ENCODE measurements at places on chromosomes 16 and 17.
A peak's percentile ranks its signal among the peaks of the same experiment; 100 is the strongest.

DNA sequence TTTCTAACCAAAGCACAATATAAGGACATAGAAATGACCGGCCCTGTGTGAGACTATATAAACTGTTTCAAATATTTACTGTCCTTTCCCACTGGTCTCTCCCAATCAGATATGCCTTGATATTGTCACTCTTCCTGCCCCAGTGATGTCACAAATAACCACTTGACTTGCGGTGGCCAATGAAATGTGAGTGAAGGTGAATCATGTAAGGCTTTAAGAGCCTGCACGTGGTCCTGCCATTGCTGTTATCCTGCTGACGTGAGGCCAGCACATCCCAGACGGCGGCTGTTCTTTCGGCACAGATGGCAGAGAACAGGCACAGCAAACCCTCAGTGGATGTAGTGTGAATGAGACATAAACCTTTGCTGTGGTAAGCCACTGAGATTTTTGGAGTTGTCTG lies 5.4 kb upstream of the KLHL11 start:
- DNase-seq = no peak

DNA sequence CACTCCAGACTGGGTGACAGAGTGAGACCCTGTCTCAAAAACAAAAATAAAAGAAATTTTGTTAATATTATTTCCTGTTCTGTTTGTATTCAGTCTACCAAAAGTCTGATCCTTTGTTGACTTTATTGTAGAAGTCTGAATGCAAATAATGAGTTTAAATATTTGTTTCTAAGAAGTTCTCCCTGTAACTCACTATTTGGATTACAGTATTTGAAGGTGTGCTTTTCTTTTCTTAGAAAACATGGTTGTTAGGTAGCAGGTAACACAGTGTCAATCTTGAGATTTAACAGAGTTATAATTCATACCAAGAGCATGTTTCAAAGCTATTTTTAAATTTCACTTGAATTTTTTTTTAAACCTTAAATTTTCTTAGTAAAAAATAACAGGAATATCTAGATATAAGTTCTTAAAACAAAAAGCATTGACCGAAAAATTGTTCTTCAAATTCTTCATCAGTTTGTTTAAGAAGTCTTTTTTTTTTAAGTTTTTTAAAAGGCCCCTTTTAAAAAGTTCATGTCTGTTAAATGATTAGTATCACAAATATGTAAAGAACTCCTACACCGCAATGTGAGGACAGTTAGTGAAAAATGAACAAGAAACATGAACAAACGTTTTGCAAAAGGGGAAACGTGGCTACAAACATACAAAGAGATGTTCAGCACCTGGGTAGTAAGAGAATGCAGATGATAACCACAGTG lies 35.0 kb downstream of the GAN start:
- no peak for DNase-seq

- no peak for DNase-seq
These were observed 592.5 kb upstream of the CA10 start for GRCh38 chr17:52751051-52751450.

GRCh38 chr17:32265192-32265923 lies at the start of gene RHBDL3:
RHBDL3 (plus strand) TSS chr17:32265832; CDS start chr17:32266190, 358 bp downstream.
- DNase-seq = peak; percentile 67

DNA sequence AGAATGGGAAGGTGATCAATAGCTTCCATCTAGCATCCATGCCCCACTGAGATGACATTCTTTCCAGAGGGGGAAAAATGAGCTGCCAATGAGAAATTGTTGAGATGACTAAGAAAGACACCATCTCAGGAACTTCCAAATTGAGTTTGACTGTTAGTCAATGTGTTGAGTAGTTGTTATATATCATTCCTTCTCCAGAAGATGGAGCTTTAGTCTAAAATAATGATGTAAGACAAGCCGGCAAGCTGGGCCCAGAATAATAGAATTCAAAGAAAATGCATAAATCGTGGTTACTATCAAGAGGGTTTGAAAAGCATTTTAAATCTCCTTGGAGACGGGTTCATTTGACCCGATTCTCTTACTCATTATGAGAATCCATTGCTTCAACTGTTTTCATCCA lies 71.0 kb upstream of the ATF7IP2 start:
- DNase-seq = no peak

GRCh38 chr17:48241131-48241591 lies 133.6 kb downstream of the SNX11 start:
- DNase-seq = peak; percentile 49

GRCh38 chr16:11211061-11211976 lies 44.7 kb downstream of the SOCS1 start:
- DNase-seq = no peak

GRCh38 chr17:37774504-37774903 lies 29.6 kb upstream of the HNF1B start:
- DNase-seq = no peak

DNA sequence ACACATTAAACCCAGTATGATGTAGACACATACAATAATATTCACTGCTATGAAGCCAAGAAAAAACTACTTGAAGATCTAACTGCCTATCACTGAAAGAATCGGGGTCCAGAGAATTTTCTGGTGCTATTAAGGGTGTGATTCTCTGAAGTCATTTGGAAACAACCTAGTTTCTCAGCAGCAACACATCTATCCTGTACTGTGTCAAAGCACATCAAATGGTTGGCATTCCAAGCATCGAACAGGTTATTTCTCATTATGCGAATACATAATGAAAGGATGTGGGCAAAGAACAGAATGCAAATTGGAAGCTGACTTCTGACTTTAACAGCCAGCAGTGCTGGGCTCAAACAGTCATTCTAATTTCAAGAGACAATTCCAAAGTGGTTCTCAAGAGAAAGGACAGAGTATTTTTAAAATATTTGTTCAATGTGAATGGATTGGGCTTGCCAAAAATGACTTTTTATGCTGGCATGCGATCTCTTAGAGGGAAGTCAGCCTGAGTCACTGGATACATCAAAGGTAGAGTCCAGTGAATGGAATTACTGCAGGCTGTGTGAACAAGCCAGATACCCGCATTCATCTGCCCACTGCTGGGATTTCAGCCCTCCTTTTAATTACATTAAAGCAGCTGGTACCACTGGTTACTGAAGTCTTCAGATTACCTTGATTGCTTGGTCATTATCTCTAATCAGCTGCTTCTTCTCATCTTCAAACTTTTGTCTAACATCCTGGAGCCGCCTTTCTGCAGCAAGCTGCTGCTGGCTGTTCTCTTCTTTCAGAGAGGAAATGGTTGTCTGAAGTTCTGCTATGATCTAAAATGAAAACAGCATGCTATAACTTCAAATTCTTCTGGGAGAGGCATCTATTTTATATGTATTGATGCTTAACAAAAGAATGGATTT lies 181.2 kb upstream of the AXIN2 start:
- DNase-seq = no peak

- no peak for DNase-seq
These were observed 36.0 kb downstream of the RNF157 start for GRCh38 chr17:76204277-76204676.

DNA sequence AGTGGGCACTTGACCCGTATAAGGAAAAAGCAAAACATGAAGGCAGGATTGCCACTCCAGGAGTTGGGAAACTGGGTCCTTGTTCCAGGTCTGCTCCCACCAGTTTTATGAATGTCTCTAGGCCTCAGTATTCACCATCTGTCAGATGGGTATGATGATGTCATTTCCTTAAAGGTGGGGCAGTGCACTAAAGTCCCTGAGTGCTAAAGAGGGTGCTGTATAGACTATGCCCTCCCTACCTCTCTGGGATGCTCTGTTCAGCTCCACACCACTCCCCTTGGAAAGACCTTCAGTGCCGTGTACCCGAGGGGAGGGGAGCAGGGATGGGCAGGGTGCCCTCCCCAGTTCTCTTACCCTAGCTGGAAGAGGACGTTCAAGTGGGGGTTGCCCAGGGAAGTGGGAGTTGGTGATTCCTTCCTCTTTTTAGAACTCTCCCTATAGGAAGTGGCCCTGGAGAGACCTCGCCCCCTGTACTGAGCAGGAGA lies 2.2 kb downstream of the LASP1 start:
- DNase-seq = no peak

DNA sequence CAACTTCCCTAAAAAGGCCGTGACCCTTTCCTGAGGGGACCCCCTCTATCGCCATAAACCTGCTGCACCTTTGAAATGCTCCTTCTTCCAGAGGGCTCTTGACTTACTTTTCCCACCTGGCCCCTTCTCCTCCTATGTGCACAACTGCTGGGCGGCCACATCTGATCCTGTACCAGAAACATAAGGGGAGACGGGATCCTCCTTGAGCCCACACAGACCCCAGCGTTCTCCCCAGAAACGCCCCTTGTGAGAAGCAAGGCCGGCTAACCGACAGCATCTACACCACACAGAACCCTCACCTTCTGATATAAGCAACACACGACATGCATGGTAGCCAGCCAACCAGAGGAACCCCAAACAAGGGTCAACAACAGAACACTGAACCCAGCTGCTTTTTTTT lies 14.2 kb upstream of the MNT start:
- DNase-seq = no peak

- DNase-seq = peak; percentile 54
These were observed 8.4 kb downstream of the SLC16A3 start for GRCh38 chr17:82237083-82237745.

- peak; percentile 71 for DNase-seq
These were observed 4.2 kb downstream of the LDAF1 start for GRCh38 chr16:21162661-21163151.

- no peak for DNase-seq
These were observed 58.3 kb downstream of the CCT6B start for GRCh38 chr17:34902831-34903547.

DNA sequence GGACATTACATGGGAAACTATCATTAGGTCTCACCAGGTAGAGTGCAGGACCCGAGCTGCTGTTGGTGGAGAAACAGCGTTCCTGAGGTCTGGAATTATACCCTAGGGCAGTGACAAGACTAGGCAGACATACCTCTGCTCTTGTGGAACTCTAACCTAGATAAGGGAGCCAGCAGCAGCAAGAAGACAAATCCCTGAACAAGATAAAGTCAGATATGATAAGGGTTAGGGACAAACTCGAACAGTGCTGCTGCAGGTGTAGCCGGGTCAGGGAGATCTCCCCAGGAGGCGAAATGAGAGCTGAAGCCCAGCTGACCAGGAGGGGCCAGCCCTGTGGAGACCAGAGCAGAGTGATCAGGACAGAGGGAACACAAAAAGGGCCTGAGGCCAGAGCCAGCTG lies 34.7 kb downstream of the ARSG start:
- DNase-seq = no peak

- no peak for DNase-seq
These were observed 48.0 kb upstream of the CDH5 start for GRCh38 chr16:66318505-66318904.

GRCh38 chr16:70739389-70739788 lies 53.5 kb upstream of the MTSS2 start:
- no peak for DNase-seq

GRCh38 chr17:17380145-17380925 lies 77.2 kb downstream of the NT5M start:
- no peak for DNase-seq

GRCh38 chr17:6164996-6165395 lies 94.8 kb downstream of the WSCD1 start:
- no peak for DNase-seq

DNA sequence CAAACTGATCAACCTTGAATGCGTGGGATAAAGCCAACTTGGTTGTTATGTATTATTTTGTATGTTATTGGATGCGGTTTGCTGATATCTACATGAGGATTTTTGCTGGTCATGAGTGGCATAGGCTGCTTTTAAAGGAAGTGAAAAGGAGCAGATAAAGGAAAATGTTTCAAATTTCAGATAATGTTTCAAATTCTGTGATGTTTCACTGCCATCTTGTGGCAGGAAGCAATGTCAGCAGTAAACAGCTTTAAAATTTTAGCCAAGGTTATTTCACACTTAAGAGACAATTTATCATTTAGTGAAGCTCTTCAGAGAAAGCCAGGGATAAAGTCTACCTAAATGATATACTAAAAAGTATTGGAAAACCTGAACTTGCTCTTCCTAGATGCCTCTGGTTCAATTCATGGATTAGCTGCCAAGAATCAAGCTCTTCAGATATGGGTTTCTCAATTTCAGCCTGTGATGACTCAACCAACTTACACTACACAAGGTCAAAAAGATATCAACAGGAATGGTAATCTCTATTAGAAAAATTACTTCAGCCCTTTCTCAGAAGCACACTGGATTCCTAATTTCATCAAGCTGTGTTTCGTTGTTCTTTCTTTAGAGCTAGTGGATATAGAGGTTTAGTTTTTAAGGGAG lies 136.0 kb upstream of the C17orf78 start:
- DNase-seq = no peak

DNA sequence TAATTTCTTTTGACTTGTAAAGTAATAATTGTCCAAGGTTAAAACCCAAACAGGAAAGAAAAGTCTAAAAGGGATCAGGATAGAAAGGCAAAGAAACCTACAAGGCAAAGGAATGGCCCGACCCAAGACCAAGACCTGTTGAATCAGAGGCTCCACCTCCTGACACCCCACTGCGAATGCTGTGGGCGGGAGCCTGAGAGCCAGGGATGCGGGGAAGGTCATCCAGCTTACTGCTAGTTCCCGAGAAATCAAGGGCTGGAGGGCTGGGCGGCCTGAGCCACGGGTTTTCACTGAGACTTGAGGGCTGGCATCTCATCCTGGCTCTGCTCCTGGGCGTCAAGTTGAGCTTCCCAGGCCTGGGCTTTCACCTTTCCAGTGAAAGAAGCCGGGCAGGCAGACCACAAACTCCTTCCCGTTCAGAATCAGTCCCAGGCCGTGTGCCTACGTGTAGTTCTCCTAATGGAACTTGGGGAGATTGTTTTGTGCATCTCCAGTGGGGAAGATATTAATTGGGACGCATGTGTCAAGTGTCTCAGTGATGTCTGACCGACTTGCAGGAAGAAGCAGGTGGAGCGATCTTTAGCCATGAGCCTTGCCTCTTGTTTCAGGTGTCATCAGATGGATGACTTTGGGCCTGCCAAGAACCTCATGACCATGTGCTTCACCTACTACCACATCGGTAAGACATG lies 36.9 kb downstream of the CIBAR2 start:
- DNase-seq = no peak

GRCh38 chr16:27762441-27762840 lies 212.5 kb downstream of the KATNIP start:
- no peak for DNase-seq
